ENCODE measurements at places on chromosomes 12 and 14. TPM values are rescaled to one million over a fixed set of nuclear protein-coding genes. Genes with fewer than 3 reads are reported as not detected.

Gene DBX2
- total RNA-seq, result not detected

- no peak for DNase-seq
Observed at GRCh38 chr14:99781853-99782610, 11.2 kb upstream of the EML1 start.

DNA sequence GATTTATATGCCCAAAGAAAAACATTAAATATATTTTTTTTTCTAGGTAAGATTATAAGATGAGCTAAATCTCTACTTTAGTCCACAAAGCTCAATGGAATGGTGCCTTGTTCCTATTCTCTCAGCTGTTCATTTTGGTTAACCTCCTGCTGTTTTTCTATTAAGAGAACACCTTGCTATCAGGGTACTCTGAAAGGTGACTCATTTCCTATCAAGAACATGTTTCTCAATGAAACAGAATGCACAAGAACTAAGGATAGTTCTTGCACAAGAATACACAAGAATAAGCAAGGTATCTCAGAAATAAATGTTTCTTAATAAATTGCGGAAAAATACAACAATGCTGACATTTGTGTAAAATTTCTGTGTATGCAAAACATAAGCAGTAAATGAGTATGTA, 14.1 kb downstream of the ABCD2 start:
- no peak for DNase-seq

GRCh38 chr14:67529947-67530935, 2.8 kb upstream of the PLEKHH1 start:
- DNase-seq, result no peak

Gene SRRM4
- 0.76 TPM for total RNA-seq

- DNase-seq, result peak; percentile 85
Observed at GRCh38 chr12:131620520-131620919, 90.4 kb upstream of the SFSWAP start.

Gene CYP27B1
- total RNA-seq, result 0.59 TPM

GRCh38 chr14:96217376-96217913, 12.8 kb downstream of the BDKRB2 start:
- DNase-seq, result no peak

Gene PUS1
- 36.7 TPM for total RNA-seq

DNA sequence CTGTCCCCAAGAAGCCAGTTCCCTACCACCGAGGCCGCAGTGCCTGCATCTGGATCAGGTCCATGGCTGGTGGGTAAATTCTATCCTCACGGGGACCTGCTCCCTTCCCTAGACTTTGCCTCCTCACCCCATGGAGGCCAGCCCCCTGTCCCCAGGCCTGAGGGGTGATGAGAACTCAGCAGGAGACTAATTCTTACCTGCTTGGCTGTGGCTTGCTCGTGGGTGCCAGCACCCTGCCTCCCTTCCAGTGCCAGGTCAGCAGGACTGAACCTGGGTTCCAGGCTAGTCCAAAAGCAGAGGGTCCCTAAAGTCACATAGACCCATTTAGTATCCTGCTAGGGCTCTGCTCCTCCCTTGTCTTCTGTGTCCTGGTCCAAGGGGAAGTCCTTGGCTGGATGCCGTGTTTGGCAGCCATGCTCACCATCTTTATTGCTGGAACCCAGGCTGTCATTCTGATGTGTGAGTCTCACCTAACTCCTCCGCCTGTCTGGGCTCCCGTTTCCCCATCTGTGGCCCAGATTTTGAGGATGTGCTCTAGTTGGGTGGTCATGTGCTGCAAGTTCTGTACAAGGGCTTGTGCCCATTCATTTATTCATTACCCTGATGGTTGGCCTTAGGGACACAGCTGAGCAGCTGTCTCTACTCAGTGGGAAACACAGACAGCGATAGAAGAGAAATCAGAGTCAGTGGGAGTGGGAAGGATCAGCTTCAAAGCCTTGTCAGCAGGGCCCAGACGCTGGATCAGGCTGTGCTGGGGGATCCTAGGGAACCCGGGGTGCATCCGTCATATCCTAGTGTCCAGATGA, 949 bp downstream of the PLBD2 start:
- no peak for DNase-seq

Gene SIX6
- 0.07 TPM for total RNA-seq

Gene INHBE
- 9.6 TPM for total RNA-seq

DNA sequence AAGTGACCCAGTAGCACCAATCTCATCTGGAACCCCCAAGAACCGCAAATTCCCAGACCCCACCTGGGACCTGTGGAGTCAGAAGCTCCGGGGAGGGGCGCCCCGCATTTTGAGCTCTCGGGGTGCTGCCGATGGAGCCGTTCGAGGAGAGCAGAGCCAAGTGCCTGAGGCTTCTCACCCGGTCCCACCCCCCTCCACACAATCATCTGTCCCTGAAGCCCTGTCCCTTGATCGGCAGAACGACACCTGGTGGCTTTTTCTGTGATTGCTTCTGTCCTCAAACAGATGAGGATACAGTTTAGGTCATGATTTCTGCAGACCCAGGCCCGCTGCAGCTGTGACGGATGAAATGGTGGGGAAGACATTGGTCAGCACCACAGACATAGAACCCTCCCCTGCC, 74.7 kb downstream of the NOC4L start:
- peak; percentile 96 for DNase-seq

Gene TDRD9
- not detected for total RNA-seq

GRCh38 chr12:16349131-16349460, 1.7 kb downstream of the MGST1 start:
- no peak for DNase-seq

DNA sequence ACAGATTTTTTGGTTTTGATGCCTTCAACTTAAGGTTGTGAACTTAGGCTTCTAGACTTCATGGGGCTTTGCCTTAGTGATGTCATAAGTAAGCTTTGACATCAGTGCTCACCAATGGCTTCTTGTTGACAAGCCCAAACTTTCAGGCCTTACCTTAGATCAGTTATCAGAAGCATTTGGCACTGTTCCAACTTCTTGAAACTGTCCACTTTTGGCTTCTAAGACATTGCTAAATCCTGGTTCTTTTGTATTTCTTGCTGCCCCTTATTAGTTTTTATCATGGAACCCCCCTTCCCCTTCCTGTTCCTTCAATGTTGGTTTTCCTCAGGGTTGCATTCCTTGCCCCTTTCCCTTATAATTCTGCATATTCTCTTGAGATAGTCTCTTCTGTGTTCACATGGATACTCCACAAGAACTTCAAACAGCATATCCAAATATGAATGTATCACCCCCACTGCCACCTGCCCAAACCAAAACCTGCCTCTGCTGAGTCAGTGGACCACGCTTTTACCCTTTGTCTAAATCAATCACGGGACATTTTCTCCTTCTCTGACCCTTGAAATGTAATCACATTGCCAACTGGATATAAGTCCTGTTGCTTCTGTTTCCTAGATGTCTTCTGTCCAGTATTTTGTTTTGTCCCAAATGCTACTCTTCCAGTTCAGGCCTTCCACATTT, 7.9 kb downstream of the PFKM start:
- DNase-seq, result no peak

Gene AQP2
- not detected for total RNA-seq

DNA sequence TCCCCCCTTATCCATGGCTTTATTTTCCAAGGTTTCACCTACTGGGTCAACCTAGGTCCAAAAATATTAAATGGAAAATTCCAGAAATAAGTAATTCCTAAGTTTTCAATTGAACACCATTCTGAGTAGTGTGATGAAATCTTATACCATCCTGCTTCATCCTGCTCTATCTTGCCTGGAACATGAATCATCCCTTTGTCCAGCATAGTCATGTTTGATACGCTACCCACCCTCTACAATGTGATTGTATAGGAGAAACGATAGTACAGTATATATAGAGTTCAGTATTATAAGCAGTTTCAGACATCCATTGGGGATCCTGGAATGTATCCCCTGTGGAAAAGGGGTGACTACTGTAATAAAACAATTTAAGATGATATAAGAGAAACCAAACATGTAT, 62.2 kb downstream of the IFNG start:
- DNase-seq, result no peak

DNA sequence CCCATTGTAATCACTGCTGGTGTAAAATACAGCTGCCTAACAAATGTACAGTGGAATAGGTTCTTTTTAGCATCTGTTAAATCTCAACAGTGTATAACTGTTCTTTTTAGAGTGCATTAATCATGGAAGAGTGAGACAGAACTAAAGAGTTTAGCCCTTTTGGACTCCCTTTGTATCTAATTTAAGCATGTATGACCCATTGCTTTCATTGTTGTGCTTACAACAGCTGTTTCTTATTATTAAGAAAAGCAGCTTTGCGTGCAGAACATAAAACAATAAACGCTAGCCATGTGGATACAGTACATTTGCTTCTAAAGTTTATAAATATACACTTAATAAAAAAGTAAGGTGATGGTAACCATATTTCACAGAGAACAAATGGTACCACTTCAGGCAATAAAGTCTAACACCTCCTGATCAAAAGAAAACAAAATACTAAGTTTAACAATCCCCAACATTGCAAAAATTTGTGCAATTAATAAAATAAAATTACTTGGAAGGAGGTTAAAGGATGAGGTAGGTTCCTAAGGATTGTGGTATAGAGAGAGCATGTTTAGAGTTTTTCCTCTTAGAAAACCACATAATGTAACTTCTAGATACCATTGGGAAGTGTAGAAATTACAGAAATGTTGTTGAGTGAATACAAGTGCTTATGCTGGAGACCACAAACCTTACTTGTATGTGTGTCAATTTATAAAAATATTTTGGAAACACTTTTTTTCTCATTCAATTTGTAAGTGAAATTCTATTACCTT, 448.7 kb downstream of the SLC6A15 start:
- DNase-seq, result no peak

Gene GNPTAB
- total RNA-seq, result 23.7 TPM

GRCh38 chr12:15038137-15038536, 65.3 kb downstream of the PDE6H start:
- DNase-seq, result no peak

GRCh38 chr12:132657004-132657727, 30.0 kb downstream of the POLE start:
- no peak for DNase-seq

- no peak for DNase-seq
Observed at GRCh38 chr12:93122569-93123091, 193.5 kb upstream of the EEA1 start.

Gene GPATCH2L
- 43.1 TPM for total RNA-seq

Gene CLEC1A
- total RNA-seq, result not detected

Gene GALNT8
- 4.1 TPM for total RNA-seq

DNA sequence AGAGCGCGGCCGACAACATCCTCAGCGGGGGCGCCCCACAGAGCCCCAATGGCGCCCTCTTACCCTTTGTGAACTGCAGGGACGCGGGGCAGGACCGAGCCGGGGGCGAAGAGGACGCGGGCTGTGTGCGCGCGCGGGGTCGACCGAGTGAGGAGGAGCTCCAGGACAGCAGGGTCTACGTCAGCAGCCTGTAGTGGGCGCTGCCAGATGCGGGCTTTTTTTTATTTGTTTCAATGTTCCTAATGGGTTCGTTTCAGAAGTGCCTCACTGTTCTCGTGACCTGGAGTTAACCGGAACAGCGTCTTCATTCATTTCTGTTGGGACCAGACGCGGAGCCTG, 103.8 kb upstream of the FKBP4 start:
- DNase-seq, result peak; percentile 87

GRCh38 chr14:45968037-45968436, 683.5 kb downstream of the RPL10L start:
- no peak for DNase-seq

Gene LALBA
- total RNA-seq, result not detected

GRCh38 chr14:106556665-106557289, 1030.4 kb downstream of the TMEM121 start:
- no peak for DNase-seq

DNA sequence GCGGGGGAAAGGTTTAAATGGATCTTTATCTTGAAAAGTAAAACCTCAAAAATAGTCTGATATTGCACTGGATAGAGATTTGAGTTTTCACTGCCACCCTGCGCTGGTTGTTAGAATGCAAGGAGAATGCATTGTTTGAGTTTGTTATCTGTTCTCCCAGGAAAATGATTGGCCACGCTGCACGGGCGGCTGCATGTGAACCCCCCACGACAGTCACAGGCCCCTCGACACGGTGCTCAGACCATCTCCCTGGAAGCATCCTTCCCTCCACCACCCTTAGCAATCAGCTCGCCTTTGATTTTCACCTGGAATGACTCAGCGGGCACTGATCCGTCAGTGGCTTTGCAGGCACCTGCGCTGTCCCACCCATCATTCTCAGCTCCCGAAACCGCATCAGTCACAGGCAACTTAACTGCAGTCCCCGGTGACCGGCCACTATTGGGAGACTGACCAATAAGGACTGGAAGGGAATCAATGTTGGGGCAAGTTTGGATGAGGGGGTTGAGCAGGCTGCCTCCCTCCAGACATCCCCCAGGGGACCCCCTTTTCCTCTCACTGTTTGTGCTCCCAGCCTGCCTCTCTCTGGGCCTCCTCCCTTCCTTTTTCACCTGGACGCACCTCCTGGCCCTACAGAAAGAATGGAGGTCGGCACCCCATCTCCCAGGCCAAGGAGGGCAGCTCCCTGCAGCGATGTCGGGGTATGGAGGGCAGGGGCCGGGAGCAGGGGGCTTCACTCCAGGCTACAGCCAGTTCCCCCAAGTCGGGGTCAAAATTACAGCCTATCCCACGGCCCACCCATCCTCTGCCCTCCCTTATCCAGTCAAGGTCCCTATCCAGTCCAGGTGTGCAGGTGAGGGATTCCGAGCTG, 28.5 kb upstream of the C14orf180 start:
- DNase-seq, result peak; percentile 50

- no peak for DNase-seq
Observed at GRCh38 chr14:89644641-89645040, 227.6 kb upstream of the FOXN3 start.

Gene LRRIQ1
- total RNA-seq, result 0.17 TPM

- DNase-seq, result peak; percentile 80
Observed at GRCh38 chr14:100840286-100841065, 14.6 kb downstream of the MEG3 start.

GRCh38 chr12:53365245-53365904, 14.6 kb upstream of the SP1 start:
- no peak for DNase-seq

DNA sequence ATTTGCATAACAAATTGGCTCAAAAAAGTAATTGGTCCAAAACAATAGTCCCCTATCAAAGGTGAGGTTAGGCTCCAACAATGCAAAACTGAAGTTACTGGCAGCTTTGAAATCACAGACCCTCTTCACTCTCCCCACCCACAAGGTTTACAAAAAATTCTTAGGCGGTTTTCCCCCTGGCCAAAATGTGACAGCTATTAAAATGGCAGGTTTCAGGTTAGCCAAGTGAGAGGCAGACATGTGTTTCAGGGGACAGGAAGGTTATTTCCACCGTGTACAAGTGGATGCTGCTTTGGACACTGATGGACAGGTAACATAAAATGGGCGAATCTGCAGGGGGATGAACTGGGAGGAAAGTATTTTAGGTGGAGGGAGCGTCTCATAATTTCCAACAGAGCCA, 888 bp upstream of the SPIC start:
- no peak for DNase-seq

- DNase-seq, result no peak
Observed at GRCh38 chr14:75847584-75847983, 134.2 kb downstream of the TGFB3 start.

Measured in H7 (cell line).